ENCODE measurements at places on chromosomes 1 and 21.

DNA sequence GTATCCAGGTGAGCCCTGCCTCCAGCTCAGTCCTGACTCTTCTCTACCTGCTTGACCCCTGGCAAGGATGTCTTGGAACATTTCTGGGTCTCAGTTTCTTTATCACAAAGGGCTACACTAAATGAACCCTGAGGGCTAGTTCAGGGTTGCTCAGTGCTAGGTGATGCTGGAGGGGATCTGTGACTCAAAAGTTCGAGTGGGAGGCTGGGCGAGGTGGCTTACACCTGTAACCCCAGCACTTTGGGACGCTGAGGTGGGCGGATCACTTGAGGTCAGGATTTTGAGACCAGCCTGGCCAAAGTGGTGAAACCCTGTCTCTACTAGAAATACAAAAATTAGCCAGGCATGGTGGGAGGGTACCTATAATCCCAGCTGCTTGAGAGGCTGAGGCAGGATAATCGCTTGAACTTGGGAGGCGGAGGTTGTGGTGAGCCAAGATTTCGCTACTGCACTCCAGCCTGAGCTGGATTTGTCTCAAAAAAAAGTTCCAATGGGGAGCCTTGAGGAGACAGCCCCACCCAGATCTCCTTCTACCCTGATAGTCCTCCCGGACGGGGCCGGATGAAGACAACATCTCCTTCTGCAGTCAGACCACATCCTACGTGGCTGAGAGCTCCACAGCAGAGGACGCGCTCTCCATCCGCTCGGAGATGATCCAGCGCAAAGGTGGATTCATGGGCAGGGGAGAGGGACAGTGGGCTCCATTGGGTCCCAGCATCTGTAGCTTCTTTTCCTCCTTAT is 48.9 kb downstream of the YARS1 start:
- no peak for DNase-seq

DNA sequence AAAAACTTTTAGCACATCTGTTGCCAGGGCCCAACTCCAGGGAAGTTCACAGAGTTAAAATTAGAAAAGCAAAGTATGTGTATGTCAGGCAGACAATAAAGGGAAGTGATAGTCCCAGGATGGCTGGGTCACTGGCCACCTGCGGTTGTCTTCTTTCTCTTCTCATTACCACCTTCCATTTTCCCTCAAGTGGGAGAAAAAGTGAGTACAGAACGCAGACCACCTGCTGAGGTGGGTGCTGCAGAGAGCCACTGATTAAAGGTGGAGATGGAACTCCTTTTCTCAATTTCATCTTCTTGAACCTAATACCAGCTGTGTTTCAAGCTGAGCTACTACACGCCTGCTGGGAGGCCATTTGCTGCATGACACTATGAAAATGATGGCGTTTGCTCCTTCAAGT is 88.8 kb upstream of the PDE4B start:
- DNase-seq = no peak

DNA sequence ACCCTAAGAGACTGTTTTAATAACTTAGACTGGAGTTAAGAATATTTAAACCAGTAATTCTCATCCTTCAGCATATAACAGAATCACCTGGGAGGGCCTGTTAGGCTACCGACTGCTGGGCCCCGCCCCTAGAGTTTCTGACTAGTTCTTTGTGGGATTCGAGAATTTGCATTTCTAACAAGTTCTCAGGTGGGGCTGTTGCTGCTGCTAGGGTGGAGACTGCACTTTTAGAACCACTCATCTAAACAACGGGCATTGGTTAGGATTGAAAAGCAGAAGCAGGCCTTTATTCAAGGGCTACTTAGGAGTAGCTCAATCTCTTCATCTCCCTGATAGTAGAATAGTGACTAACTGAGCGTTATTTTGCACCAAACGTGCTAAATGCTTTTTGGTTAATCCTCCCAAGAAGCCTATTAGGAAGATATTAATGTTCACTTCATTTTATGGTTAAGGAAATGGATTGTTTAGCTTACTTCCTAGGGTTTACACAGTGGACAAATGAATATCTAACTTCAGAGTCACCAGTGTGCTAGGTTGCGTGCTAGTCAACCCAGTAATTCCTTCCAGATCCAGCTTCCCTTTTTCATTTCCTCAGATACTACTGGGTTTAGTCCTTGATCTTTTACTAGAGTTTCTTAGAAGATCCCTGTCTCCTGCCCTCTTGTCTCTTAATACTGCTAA is 31.1 kb upstream of the UAP1 start:
- DNase-seq = no peak

DNA sequence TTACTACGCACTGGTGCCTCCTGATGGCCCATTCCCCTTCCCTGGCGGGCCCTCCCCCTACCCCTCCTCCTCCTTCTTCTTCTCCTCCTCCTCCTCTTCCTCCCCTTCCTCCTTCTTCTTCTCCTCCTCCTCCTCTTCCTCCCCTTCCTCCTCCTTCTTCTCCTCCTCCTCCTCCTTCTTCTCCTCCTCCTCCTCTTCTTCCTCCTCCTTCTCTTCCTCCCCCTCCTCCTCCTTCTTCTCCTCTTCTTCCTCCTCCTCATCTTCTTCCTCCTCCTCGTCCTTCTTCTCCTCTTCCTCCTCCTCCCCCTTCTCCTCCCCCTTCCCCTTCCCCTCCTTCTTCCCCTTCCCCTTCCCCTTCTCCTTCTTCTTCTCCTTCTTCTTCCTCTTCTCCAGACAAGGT is 64.7 kb upstream of the COG2 start:
- DNase-seq = no peak

DNA sequence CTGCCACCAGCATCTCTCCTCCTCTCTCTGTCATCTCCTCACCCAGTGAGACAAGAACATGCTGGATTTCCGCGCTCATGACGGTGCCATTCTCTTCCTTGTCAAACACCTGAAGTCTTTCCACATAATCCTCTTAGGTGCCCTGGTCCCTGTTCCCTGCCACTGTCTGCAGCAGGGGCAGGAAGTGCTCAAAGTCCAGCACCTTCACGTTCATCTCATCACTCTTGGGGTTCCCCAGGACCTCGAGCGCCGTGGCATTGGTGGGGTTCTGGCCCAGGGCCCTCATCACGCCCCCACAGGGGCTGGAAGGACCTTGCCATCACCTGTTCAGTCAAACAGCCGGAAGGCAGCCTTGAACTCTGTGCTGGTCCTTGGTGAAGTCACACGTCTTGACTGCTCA is 9.1 kb upstream of the AGPAT3 start:
- DNase-seq = no peak

DNA sequence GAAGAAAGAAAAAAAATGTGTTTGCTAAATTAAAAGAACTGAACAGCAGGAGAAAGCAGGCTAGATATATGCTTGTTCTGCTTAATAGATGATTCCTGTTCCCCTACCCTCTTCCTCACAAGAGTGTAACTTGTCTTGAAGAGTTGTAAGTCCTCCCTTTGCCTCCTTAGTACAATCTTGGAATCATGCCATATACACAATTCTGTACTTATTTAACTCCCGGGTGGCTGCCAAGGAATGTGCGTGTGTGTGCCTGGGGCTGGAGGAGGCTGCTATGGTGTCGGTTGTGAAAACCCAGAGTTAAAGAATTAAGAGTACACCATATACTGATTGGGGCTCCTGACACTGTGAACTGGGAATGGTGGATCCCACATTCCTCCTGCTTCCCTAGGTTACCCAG is 194.2 kb downstream of the SIPA1L2 start:
- DNase-seq = no peak

DNA sequence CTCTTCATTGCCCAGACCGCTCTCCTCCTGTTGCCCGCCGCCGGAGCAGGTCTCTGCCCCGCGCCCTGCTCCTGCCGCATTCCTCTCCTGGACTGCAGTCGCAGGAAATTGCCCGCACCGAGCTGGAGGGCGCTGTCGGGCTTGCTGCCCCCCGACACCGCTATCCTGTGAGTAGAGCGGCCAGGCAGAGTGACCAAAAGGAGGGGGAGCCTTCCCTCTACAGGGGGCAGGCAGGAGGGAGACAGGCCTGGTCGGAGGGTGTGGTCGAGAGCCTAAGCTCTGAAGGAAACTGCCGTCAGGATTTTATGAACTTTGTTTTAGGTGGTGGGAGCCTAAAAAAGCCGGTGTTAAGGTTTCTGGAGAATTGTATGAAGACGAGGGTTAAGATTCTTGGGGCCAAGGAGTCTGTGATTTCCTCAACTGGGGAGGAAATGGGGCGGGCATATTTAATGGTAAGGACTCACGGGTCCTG is 517 bp downstream of the LRIG2 start:
- DNase-seq = no peak

- no peak for DNase-seq
Measured at GRCh38 chr1:44460107-44460882, 55.2 kb downstream of the RNF220 start.

- DNase-seq = no peak
Measured at GRCh38 chr1:45477646-45478045, 13.3 kb downstream of the TESK2 start.

GRCh38 chr1:153953859-153954365 is 4.5 kb downstream of the CRTC2 start:
- DNase-seq = no peak

DNA sequence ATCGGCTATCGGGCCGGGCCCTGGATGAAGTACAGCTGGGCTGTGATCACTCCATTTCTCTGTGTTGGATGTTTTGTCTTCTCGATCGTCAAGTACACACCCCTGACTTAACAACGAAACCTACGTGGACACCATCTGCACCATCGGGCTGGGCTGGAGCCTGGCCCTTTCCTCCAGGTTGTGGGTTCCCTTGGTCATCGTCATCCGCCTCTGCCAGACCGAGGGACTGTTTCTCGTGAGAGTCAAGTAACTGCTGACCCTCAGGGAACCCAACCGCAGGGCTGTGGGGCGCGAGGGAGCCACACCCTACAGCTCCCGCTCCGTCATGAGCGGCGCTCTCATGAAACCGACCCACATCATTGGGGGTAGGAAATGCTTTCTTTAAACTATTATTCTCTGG is 842.4 kb upstream of the TMPRSS15 start:
- no peak for DNase-seq

DNA sequence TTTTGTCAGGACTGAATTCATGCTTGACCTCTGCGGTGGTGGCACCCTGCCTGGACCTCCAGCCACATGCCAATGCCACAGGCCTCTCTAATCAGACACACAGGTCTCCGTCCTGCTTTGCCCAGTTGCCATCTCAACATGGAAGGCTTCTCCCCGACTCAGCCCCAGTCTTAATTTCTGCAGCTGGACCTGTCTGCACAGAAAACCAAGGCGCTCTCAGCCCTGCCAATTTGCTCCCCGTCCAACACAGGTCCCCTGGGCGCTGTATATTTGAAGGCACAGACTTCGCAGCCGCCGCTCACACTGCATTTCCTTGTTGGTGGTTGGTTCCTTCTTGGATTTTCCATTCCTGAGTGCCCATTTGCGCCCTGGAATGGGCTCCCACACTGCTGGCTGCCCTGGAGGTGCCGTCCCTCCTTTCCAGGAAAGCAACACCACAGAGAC is 28.0 kb upstream of the PLEKHG5 start:
- DNase-seq = no peak

- DNase-seq = no peak
Measured at GRCh38 chr1:71785000-71785399, 497.3 kb downstream of the NEGR1 start.

DNA sequence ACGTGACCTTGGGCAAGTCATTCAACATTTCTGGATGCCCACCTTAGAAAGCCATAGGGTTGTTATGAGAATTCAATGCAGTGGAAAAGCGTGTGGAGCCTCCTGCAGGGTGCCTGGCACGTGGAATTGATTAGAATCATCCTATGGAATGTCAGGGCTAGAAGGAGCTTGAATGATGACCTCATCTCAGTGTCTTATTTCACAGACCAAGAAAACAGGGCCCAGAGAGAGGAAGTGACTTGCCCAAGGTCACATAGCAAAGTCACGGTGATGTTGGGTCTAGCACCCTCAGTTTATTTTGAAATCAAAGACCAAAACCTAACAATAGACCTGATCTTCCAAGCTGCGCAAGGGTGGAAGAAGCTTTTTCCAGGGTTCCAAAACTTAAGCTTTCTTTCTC is 6.0 kb downstream of the TRABD2B start:
- no peak for DNase-seq

- no peak for DNase-seq
Measured at GRCh38 chr1:15103211-15103610, 50.3 kb upstream of the TMEM51 start.

DNA sequence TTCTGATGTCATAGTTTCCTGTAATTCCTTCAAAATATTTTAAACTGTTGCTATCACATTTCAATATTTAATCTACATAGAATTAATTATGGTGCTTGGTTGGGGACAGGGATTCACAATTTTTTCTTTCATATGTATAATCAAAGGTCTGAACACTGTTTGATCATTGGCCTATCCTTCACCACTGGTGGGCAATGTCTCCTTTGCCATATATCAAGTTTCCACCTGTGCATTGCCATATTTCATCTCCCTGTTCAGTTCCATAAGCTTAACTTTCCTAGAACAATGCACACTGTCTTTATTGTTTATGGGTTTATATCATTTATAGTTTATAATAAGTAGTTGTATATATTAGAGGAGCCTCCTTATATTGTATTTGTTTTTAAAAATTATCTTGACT is 374.9 kb upstream of the PTBP2 start:
- no peak for DNase-seq

GRCh38 chr1:247440001-247440620 is 17.8 kb downstream of the OR2B11 start:
- DNase-seq = no peak

DNA sequence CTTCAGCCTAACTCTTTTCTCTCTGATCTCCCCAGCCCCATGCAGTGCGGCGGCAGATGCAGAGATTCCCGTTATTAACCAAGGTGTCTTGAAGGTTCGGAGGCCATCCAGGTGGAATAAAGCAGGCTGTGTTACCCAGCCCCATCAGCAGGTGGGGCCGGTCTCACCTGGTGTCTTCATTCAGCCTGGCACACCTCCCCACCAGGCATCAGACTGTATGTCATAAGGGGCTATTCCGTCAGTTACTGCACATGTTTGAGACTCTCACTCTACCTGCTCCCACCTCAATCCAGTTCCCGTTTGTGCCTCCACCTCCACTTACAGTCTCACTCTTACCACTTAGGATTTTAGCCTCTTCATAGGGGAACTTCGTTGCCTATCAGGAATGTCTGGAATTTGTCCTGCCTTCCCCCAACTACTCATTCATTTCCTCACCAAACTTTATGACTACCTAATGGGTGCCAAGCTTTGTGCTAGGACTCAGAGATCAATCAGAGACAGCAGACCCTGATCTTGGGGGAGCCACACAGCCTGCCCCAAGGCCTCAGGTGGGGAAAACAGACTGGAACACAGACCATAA is 170.2 kb downstream of the PLPP3 start:
- no peak for DNase-seq

- no peak for DNase-seq
Measured at GRCh38 chr1:208219659-208220282, 24.4 kb downstream of the PLXNA2 start.
